Neural progenitor cell (in vitro differentiated cells): ENCODE measurements at places on chromosomes 1 and 21.

GRCh38 chr1:172723251-172723650 lies 64.3 kb downstream of the FASLG start:
- DNase-seq, result no peak

DNA sequence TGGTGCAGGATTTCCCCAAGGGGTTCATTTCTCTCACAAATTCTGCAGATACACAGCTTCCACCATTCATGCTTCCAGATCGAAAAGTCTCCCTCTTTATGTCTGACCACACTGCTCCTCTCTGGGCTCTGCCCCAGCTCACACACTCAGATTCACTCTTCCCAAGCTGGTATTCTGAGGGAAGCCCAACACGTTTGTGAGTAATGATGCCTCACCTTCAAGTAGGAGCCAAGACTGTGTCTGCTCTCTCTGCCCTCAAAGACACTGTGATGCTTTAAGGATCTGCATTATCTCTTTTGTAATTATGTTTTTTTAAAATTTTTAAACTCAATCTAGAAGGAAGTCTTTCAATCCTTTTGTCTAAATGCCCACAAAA lies 19.8 kb downstream of the PRAMEF11 start:
- DNase-seq, result no peak

- DNase-seq, result no peak
These were observed 5.9 kb downstream of the CLCA2 start for GRCh38 chr1:86429835-86430234.

DNA sequence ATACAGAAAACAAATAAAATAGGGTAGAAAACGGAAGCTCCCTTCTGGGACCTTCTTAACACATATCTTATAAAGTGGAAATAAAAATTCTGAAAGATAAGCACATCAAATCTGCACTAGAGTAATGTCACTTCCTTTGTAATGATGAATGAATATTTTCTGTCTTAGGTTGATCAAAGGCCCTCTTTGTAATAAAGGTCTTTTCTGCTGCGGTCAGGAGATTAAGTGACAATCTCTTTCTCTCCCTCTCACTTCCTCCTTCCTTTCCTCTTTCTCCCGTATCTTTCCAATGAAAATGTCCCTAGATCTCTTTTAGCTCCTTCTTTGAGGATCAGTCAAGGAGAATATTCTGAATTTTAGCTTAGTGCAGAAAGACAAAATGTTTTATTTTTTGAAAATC lies 33.8 kb downstream of the TMCO1 start:
- DNase-seq, result no peak

DNA sequence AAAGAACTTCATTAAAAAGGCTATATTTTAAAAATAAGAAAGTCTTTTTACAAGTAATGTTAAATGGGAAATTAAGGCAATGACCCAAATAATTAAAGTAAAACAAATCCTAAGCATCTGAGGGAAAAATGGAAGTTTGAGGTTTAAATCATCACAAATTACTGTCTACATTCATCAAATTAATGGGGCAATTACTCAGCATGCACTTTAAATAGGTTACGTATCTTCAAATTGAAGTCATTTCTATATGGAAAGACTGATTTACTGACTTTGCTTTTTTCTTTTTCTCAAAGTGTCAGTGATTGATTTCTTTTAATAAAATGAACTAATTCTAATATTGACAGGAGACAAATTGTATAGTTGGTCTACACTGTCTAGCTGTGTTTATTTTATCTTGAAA lies 1452.3 kb downstream of the NCAM2 start:
- no peak for DNase-seq

- DNase-seq, result no peak
These were observed 383.6 kb downstream of the PLA2G4A start for GRCh38 chr1:187212377-187212776.

DNA sequence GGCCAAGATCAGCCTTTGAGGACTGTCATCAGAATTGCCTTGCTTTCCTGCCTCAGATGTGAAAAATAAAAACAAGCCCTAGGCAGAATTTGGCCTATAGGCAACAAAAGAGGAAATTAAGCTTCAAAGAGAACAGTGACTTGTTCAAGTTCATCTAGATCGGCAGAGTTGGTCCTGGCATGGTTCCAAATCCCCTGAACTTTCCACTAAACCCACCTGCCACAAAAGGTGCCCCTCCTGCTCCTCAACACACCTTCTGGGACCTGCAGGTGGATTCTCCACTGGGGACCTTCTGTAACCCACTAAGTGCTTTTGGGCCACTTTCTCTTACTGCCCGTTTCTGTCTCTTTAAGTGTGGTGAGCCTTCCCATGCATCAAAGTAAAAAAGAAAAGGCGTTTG lies 42.5 kb upstream of the LRRN2 start:
- DNase-seq, result no peak

GRCh38 chr1:186655876-186656275 lies 24.3 kb downstream of the PTGS2 start:
- no peak for DNase-seq

DNA sequence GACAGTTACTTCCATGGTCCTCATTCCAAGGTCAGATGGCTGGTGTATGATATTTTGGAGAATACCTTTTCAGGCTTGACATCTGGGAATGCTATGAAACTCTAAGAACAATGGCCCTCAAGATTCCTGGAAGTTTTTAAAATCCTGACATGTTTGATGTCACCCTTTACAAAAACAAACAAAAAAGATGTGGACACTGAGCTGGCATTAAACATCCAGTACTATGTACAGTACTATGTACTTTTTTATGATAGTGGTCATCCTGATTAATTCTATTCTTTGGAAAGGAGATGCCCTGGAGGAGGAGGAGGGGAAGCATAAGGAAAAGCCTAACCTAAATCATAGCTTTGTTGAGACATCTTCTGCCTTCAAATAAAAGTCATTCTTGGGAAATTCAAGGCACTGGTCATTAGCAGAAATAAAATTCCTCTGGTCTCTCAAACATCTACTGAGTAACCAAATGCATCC lies 235.4 kb downstream of the HMCN1 start:
- DNase-seq, result no peak

DNA sequence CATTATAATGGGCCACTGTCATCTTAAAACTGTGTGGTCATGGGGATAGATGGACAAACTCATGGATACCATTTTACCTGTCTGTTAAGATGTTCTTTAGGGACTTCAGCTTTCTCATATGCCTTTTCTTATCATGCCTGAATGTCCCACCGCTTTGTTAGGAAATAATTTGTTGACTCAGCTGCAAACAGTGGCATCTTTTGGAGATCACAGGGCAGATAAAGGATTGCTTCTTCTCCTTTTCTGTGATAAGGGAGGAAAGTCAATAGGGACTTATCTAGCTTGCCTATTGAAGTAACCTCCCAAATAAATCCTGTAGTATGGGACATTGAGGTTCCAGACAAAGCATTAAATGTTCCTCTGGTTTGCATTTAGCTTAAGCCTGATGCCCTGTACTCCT lies 79.8 kb upstream of the KIAA0040 start:
- no peak for DNase-seq

- peak; percentile 9 for DNase-seq
These were observed 60.3 kb downstream of the KCNJ6 start for GRCh38 chr21:37855647-37856625.

- no peak for DNase-seq
These were observed 38.9 kb downstream of the CCDC18 start for GRCh38 chr1:93219443-93219842.

DNA sequence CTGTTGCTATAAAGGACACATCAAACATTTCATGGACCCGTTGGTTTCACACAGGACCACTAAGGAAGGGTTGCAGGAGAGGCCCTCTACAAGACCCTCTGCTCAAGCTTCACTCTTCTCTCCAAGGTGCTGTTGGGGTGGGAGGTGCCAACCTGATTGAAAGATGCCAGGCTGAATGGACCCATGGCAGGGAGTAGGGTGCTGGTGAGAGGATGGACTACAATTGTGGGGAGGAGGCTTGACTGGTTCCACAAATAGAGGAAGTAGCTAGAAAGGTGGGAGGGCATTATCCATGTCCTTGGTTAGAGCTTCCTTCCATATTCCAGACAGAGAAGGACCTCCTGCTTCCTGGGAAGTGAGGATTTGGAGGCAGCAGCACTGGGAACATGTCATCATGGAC lies 167.6 kb upstream of the HMGB4 start:
- DNase-seq, result no peak

GRCh38 chr1:163104385-163105099 lies 35.4 kb downstream of the RGS4 start:
- DNase-seq, result no peak

- peak; percentile 24 for DNase-seq
These were observed 19.3 kb upstream of the PTAFR start for GRCh38 chr1:28195780-28196179.

- DNase-seq, result no peak
These were observed 574.2 kb upstream of the ADGRL2 start for GRCh38 chr1:81226603-81226928.

DNA sequence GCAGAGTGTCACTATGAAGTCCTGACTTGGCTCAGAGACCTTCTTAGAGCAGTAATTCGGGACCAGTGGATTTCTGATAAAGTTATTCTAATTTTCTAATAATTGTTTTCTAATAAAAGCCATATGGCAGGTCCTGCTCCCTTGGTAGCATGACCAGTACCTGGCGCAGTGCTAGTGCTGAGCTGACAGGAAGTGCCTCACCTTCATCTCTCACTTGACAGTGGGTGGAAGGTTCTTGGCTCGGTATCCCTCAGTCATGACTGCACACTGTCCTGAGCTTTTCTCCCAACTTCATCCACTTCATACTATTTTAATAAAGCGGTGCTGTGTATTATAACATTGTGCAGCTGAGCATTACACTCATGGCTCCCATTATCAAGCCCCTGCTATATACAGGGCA lies 14.1 kb downstream of the VANGL1 start:
- DNase-seq, result no peak

GRCh38 chr1:37486680-37487618 lies 12.6 kb downstream of the ZC3H12A start:
- peak; percentile 77 for DNase-seq

GRCh38 chr1:206463911-206464310 lies 6.4 kb upstream of the IKBKE start:
- no peak for DNase-seq

DNA sequence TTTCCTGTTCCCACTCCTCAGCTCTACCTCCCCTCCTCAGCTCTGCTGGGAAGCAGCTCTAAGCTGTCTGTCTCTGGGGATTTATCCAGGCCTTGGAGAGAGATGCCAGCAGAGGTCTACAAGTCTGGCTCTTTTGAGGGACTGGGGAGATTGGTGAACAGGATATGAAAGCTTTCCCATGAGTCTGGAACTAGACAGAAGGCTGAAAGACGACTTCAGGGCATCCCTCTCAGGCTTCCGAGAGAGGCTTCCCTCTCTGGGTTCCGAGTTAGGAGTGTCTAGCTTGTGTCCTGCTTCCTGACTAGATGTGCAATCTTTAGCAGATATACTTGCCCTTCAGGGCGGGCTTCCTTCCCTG lies 733 bp downstream of the TMEM35B start:
- peak; percentile 39 for DNase-seq

DNA sequence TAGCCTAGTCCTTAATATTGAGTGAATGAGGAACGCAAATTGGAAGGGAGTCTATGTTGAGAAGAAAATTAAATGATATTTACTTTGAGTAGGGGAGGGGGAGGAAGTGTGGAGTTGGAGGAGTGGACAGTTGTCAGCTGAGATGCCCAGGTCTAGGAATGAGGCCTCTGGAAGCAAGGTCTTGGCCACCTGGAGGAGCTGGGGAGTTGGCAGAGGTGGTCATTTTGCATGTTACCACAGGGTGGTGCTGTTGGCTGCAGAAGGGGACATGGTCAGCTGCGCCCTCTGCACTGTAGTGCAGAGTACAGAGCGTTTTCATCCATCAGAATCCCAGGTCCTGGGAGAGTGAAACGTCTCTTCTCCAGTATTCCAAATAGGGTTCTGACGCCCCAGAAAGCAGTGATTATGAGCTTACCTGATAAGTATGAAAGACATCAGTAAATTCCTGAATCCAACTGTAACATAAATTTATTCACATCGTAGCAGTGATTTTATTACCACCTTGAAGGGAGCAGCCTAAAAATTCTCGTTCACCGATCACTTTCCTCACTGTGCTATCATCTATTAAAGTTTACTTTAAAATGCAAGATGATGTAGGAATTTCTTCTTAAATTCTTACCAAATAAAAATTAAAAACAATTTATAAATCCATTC lies 13.8 kb downstream of the PARK7 start:
- peak; percentile 89 for DNase-seq

DNA sequence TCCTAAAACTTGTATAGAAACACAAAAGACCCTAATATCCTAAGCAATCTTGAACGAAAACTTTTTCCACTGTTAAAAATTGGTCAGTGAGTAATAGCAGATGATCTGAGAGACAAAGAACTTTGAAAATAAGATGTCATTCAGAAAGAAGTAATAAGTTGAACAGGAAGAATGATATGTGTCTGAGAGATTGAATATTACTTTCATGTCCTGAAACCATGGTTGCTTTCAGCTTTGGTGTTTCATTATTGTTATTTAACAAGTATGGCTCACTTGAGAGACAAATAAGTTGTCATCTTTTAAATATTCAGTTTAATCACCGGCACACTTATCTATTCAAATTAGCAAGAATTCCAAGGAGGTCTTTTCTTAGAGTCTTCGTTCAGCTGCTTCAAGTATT lies 11.4 kb downstream of the PRKACB start:
- DNase-seq, result no peak

- peak; percentile 12 for DNase-seq
These were observed 161.5 kb downstream of the TBX15 start for GRCh38 chr1:118826669-118827068.

DNA sequence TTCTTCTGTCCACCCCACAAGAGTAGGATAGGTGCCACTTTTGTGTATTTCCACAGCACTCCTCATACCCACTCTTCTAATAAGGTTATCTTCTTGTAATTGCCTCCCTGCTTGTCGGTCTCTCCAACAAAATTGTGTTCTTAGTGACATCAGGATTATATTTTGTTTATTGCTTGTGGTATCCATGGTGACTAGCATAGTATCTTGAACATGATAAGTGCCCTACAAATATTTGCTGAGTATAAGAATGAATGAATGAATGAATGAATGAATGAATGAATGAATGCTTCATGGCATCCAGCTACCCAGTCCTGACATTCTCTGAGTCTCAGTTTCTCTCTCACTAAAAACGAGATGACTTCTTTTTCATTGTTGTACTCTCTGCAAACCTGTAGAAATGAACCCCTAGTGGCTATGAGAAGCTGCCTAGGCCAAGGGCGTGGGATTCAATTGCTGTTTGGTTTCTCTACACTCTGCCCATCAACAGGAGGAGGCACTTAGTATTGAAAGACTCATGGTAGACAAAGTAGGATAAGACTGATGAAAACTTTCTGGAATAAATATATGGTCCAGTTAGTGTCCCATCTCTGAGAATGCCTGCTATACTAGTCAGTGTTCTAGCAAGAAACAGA lies 121.0 kb downstream of the TMEM53 start:
- no peak for DNase-seq

DNA sequence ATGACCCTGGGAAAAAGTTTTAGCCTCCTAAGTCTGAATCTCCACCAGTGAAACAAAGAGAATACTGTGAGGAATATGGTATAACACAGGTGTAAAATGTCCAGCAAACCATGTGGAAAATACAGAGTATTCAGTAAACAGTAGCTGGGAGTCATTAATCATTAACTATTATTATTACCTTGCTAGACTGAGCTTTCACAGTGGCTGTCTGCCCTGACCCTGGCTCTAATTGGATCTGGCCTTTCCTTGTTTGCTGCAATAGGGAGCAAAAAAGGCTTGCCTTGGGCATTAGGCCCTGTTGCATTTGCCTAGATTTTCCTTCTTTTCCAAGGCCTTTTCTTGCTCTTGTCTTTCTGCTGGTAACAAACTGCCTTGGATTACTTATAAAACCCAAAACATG lies 179.1 kb upstream of the BEND5 start:
- DNase-seq, result no peak
